ENCODE measurements at places on chromosomes 7 and 10.

- no peak for DNase-seq
Measured at GRCh38 chr10:75720157-75720556, 288.7 kb downstream of the LRMDA start.

- no peak for DNase-seq
Measured at GRCh38 chr10:43130770-43131171, 7.5 kb upstream of the CSGALNACT2 start.

DNA sequence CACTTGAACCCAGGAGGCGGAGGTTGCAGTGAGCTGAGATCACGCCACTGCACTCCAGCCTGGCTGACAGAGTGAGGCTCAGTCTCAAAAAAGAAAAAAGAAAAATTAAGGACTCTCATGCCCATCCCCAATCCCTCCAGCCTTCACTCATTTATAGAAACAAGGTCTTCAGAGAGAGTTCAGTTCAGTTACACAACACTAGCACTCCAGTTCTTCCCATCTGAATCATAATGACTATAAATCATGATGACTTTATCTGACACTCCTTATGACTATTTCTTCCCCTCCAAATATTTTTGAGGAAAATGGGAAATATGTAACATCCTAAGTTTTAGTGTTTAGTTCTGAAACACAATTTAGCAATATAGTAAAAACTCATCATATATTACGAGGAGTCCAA, 107.4 kb upstream of the LSM8 start:
- DNase-seq, result no peak

DNA sequence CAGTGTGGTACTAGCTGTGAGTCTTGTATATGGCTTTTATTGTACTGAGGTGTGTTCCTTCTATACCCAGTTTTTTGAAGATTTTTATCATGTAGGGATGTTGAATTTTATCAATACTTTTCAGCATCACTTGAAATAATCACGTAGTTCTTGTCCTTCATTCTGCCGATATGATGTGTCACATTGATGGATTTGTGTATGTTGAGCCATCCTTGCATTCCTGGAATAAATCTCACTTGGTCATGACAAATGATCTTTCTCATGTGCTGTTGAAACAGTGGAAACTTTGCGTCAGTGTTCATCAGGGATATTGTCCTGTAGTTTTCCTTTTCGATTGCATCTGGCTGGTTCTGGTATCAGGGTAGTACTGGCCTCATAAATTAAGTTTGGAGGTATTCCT, 7.1 kb upstream of the PRKAR1B start:
- DNase-seq, result no peak

DNA sequence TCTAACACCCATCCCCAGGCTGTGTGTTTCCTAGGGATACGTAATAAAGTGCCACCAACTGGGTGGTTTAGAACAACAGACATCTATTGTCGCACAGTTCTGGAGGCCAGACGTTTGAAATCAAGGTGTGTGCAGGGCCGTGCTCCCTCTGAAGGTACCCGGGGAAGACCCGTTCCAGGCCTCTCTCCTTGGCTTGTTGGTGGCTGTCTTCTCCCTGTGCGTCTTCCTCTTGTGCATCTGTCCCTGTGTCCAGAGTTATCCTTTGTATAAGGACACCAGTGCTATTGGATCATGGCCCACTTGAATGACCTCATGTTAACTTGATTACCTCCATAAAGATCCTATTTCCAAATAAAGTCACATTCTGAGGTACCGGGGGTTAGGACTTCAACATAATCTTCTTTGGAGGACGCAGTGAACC, 15.6 kb downstream of the GRK5 start:
- DNase-seq, result no peak

DNA sequence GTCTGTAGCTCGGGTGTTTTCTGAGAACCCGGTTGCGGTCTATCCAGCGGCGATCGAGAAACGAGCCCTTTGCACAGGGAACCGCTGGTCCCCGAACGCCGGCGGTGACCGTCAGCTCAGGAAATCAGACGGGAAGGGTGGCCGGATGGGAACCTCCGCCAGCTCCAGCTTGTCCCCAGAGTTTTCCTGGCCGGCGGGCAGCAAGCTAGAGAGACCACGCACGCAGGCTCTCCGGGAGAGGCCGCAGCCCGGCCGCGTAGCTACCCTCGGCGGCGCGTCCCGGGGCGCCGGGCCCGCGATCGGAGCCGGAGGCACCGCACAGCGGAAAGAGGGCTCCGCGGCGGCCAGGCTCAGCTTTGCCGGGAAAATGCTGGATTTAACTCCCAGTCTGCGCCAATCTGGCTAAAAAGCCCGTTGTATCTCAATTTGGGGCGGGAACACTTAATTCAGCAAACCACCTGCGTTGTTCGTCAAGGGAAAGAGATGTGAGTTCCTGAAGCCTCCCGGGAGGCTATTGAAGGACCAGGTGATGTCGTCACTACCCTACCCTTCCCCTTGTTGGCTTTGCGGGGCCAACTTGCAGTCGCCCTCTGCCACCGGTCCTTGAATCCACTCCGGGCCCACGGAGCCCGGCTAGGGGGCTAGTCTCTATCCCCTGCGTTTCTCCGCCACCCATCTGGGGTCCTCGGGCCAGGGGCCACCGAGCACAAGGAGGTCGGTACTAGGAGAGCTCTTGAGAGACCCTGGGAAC, 859 bp upstream of the CH25H start:
- DNase-seq, result no peak

GRCh38 chr10:30600005-30600404, 29.5 kb downstream of the LYZL2 start:
- no peak for DNase-seq

- DNase-seq, result no peak
Measured at GRCh38 chr7:131074585-131074984, 253.1 kb upstream of the MKLN1 start.

DNA sequence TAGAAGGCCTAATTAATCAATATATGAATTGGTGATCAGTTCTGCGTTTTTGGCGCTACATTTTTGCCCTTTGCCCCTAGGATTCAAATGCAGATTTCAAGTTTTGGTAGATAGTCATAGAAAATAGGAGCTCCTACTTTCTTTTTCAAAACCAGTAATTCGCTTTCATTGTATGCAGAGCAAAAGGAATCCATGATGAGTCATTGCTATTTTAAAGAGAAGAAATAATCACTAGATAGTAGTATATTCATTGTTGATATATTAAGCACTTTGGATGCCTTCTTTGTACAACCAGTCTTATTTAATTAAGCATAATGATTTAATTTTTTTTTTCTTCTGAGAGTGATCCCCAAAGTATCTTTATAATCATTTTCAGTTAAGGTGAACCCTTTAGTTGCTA, 50.3 kb downstream of the CSTF2T start:
- no peak for DNase-seq

DNA sequence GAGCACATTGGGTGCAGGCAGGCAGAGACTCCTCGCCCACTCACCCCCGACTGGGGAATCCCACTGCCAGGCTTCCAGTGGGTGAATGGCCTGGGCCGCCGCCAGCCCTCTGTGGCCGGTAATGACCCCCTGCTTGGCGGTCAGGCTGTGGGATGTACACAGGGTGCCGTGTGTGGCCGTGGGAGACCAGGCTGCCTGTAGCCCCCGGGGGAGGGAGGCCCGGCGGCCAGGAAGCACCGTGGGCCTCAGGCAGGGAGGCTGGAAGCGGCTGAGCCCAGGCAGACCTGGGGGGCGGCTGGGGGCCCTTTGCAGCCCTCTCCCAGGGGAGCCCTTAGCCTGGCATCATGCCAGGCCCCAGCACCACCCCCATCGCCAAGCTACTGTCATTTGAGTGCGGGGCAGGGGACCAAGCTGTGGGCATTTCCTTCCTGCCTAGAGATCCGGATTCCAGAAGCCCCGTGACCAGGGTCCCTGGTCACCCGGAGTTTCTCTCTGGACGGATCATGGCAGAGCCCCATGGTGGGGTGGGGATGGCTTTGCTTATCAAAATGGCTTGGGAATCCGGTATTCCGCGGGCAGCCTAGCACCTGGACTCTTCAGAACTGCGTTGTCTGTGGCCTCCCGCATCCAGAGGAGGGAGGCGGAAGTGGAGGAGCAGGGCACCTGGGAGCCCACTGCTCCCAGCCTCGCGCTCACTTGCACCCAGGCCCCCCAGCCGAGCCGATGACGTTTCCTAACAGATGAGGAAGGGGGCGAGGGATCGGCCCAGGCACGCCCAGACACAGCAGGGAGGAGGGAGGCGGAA, 1.1 kb downstream of the TTYH3 start:
- DNase-seq, result no peak

- no peak for DNase-seq
Measured at GRCh38 chr7:134297489-134297888, 19.2 kb downstream of the SLC35B4 start.

DNA sequence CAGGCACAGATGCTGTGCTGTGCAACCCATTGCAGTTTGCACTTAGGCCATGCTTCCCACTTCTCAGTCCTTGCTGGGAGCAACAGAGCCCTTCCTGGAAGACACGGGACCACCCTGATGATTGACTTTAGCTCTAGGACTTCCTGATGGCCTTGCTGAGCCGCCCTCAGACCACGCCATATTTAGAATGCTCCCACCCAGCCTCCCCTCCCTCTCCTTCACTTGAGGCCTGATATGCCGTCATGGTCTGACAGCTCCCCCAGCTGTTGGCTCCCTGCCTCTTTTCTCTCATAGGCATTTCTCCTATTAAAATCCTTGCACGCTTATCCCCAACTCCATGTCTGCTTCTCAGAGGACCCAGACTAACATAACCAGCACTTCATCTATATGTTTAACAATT, 29.4 kb upstream of the GATAD1 start:
- no peak for DNase-seq

DNA sequence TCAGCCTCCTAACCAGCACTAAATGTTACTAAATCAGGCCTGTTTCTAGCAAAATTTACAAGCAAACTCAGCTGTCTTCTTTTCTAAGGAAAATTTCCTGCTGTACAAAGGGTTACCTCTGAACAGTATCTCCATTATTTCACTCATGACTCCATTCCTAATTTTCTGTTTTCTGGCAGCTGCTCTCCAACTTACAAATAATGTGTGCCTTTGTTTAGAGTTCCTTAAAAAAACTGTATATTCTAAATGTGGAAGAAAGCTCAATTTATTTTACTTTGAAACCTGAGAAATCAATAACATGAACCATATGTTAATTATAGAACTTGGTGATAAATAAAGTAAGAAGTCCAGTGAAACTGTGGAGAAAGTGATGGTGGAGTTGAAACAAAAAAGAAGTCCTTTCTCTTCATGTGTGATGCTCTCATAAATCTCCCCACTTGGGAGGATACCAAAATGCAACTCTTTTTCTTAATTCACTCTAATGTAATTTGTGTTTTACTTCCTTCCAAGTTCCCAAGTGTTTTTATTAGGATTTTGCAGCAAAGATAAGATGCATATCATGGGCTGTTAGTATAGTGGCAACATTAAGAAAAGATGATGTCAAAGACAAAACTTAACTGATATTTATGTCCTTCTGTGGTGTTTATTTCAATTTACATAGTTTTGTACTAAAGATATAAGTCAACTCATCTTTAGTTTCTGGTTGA, 74.8 kb downstream of the CDK6 start:
- DNase-seq, result no peak

- no peak for DNase-seq
Measured at GRCh38 chr10:10831085-10831484, 186.6 kb upstream of the CELF2 start.

DNA sequence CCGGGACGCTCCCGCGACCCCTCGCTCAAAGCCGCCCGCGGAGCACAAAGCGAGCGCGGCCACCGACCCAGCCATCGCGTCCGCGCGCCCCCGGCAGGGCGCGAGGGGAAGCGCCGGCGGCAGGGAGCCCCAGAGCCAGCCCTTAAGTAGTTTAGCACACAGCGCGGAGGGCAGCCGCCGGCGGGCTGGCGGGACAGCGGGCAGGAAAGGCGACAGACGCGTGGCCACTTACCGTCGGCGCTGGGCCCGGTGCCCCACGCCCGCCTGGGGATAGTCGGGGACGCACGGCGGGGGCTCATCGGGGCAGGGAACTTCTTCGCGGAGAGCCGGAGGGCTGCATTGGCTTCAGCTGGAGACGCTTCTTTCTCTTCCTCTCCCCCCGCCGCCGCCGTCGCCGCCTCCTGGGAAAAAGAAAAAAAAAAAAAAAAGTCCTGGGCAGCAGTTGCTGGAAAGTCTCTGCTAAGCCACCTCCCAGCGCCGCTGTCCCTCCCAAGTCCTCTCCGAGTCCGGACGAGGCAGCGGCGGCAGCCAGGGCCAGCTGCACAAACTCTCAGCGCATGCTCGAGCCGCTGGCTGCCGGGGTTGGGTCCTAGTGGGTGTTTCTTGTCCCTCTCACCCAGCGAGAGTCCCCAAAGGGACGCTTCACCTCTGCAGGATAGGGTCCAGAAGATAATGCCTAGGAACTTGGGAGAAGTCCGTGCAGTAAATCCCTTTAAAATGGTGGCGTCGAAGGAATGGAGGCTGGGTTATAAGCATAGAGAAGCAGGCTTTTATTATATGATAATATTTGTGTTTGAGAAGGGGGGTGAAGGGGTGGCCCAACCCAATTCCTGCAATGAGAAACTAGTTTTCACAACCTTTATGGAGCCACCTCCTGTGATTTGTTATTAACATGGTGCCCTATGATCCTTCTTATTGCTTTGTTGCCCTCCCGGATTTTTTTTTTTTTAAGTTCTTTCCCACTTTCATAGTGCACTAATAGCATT, at the start of gene TSPAN12:
Gene TSPAN12 (minus strand): TSS at position 557 of the 986 bp plus-strand sequence. CDS start 1,381 bp downstream, outside the sequence.
- no peak for DNase-seq

- no peak for DNase-seq
Measured at GRCh38 chr7:46421441-46422230, 500.6 kb upstream of the IGFBP3 start.

DNA sequence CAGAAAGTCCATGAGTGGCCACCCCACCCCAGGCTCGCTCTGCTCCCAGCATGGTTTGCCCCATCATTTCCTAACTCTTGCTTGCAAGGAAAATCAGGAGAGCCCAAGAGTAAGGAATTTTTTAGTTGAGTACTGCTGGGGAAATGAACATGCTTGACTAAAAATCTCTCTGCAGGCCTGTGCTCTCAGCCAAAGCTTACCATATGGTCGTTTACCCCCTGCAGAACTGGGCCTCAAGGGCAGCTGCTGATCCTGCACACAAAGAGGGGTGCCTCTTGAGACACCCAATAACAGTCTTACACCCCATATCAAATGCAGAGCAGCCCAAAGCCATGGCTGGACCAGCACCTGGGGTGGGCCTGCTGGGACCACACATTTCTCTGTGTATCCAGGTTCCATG, 183.2 kb downstream of the CXCL12 start:
- no peak for DNase-seq
